ENCODE measurements at places on chromosomes 6 and 20. TPM values are rescaled to one million over a fixed set of nuclear protein-coding genes. Genes with fewer than 3 reads are reported as not detected.

Gene MLN
- not detected for total RNA-seq

DNA sequence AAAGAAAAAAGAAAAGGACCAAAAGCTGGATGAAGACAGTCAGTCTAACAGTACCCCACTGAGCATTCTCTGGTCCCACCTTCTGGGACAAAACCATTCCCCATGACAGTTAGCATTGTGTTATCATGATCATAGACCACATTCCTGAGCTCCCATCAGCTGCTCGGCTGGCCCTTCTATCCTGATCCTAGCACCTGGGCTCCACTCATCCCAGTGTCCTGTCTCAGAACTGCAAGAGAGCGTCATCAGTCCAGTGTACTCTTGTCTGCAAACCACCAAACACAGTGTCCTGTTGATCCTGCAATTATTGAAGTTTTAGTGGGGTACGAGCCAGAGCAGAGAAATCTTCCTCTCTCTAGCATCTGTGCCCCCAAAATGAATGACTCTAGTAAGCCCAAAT is 16.0 kb upstream of the TAAR1 start:
- no peak for DNase-seq

- DNase-seq, result no peak
Observed at GRCh38 chr20:57621421-57622200, 1.4 kb upstream of the ZBP1 start.

DNA sequence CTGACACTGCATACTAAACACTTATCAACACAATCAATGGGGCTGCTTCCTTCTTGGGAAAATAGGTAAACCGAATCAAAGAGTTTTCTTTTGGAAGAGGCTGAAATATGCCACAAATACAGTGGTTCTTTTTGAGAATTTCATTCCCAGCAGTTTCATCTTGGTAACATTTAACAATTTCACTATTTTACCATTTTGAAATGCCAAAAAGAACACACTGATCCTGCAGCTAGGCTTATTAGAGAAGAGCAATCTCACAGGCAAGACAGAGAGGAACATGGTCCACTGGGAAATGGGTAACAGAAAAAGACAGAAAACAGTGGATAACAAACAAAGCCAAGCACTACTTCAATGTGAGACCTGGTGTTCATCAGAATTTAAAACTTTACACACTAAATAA is 2.5 kb downstream of the CNR1 start:
- no peak for DNase-seq

Gene SALL4
- total RNA-seq, result 1.2 TPM

GRCh38 chr6:35294308-35294945 is 3.2 kb upstream of the DEF6 start:
- no peak for DNase-seq

GRCh38 chr6:122692807-122693580 is 82.8 kb downstream of the PKIB start:
- no peak for DNase-seq

Gene COX4I2
- total RNA-seq, result 4.2 TPM

Gene PNPLA1
- total RNA-seq, result not detected

Gene ACOT8
- total RNA-seq, result 44.4 TPM

DNA sequence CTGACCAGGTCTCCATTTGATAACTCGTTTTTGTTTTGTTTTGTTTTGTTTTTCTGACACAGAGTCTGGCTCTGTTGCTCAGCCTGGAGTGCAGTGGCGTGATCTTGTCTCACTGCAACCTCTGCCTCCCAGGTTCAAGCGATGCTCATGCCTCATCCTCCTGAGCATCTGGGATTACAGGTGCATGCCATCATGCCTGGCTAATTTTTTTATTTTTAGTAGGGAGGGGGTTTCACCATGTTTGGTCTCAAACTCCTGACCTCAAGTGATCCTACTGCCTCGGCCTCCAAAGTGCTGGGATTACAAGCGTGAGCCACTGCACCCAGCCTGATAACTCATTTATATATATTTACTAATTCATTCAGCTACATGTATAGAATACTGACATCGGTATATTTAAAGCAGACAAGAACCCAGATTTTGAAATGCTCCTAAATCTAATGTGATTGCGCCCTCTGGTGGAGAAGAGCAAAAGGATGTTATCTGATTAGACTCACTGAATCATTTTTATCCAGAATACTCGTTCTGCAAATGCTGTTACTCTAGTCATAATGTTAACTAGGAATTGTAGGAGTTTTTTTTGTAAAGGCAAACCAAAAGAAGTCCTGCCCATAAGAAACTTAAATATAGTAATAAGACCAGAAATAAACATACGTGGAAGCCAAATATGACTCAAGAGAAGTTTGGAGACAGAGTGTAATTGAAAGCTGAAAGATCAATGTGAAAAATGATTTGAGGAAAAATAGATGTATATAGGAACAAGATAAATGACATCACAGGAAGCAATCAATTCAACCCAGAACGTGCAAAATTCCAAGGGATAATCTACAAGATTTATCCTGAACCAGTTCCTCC is 5.3 kb upstream of the COL12A1 start:
- no peak for DNase-seq

DNA sequence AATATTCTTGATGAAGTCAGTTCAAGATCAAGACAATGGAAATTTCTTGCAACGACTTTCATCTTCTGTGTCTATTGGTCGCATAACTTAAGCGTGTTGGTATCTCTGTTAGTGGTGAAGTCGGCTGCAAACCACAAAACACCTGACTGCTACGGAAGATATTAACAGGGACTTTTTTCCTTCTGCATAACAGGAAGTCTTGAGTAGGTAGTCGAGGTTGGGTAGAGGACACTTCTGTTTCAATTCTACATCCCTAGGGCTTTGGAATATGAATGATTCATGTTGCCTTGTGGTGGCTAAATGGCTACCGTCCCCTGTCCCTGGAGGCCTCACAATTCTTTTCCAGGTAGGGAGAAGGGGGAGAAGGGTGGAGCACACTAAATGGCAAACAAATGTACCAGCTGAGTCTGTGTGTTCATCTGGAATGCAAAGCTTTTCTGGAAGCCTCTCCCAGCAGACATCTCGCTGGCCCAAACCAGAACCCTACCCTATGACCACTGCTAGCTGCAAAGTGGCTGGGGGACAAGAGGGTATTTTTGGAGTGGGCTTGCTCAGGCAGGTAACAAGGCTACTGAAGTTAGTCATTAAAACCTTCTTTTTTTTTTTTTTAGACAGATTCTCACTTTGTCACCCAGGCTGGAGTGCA is 34.6 kb upstream of the NKX2-2 start:
- no peak for DNase-seq

- DNase-seq, result no peak
Observed at GRCh38 chr6:170405311-170405975, 98.9 kb downstream of the FAM120B start.

Gene PRRT1
- 0.21 TPM for total RNA-seq

GRCh38 chr20:46330831-46331371 is 22.6 kb upstream of the CDH22 start:
- DNase-seq, result no peak

DNA sequence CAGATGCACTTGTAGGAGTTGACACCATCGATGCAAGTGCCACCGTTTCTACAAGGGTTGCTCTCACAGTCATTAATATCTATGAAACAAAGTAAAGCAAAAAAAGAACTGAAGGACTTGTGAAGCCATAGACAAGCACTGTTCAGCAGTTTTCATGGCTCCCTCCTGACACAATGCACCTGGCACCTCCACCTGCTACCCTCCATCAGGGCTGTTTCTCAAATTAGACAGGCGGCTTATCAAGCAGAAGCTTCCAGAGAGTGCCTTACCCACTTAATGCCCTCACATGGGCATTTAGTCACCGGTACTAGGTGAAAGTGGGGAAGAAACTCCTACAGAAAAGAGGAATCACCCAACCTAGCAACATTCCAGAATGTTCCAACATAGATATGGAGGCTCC is 27.8 kb downstream of the JAG1 start:
- DNase-seq, result no peak

- DNase-seq, result no peak
Observed at GRCh38 chr6:2449572-2449940, 204.2 kb upstream of the GMDS start.

Gene THEMIS
- 0.22 TPM for total RNA-seq

Gene CST4
- total RNA-seq, result not detected

- no peak for DNase-seq
Observed at GRCh38 chr6:195861-196360, 96.4 kb upstream of the DUSP22 start.

- no peak for DNase-seq
Observed at GRCh38 chr6:90502381-90502780, 84.5 kb downstream of the MAP3K7 start.

Gene IL17A
- total RNA-seq, result not detected
